ENCODE measurements at places on chromosomes 6 and 20.
A peak's percentile ranks its signal among the peaks of the same experiment; 100 is the strongest.

DNA sequence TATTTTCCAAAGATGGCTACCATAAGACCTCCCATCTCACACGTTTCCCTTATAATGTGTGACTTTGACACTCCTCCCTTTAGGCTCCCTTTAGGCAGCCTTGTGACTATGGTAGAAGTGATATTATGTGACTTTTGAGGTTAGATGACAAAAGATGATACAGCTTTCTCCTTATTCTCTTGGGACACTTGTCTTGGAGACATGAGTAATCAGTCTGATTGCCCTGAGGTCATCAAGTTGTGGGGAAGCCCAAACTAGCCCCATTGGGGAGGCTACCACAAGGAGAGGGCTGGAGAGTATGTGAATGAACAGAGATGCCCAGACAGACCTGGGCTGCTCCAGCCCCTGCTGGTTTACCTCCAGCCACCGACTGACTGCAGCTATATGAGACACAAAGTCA lies 10.6 kb upstream of the DLK2 start:
- DNase-seq: no peak

DNA sequence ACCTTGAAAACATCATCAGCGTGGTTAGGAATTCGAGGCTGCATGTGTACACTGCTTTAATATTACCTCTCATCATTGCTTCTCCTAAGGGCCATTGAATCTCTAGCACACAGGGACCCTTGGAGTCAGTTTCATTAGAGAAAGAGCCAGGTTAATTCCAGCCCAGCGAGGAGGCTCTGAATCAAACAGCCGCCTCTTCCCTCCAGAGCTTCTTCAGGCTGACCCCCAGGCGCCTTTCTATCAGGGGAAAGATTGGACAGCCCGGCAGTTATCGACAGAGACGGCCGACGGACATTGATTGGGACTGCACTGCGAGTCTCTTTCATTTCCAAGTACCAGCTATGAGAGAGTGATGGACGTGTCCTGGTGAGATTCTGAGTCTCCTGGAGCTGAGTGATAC lies 159.2 kb downstream of the ANKRD60 start:
- DNase-seq: no peak

GRCh38 chr6:167683028-167683862 lies 143.5 kb upstream of the AFDN start:
- no peak for DNase-seq

DNA sequence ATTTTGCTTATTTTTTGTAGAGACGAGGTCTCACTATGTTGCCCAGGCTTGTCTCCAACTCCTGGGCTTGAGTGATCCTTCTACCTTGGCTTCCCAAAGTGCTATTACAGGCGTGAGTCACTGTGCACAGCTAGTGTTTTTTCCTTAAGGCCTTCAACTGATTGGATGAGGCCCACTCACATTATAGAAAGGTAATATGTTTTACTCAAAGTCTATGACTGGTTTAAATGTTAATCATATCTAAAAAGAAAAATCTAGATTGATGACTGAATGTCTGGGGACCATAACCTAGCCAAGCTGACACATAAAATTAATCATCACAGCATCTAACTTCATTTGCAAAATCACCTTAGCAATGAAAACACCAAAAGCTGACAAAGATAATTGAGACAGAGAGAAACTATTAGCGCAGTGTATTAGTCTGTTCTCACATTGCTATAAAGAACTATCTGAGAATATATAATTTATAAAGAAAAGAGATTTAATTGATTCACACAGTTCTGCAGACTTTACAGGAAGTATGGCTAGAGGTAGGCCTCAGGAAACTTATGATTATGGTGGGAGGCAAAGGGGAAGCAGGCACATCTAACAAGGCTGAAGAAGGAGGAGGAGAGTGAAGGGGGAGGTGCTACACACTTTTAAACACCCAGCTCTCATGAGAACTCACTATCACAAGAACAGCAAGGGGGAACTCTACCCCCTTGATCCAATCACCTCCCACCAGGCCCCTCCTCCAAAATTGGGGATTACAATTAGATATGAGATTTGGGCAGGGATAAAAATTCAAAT lies 66.8 kb upstream of the ARHGAP18 start:
- no peak for DNase-seq

DNA sequence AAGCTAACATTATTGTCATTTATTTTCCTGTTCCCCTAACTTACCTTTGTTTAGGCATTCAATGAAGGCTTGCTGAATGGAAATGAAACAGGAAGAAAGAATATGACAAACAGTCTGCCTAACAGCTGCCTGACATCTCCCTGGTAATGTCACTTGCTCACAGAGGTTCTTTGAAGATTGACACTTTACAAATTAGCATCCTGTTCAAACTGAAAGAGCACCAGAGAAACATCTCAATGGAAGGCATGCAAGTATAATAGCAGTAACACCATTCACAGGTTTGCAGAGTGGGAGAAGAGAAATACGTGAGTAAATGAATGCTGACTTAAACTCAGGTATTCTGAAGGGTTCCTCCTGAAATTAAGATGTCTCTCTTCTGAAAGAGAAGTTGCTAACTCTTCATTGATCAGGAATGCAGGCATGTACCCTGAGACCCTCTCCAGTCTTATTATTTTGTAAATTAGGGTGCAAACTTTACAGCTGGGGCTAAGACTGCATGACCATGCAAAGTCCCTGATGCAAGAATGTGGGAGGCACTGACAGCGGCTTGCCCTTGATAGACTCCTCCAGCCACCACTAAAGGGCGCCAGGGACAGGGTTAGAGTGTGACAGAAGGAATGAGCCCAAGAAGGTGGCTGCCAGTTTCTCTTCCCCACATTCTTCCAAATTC lies 1.3 kb upstream of the SMLR1 start:
- no peak for DNase-seq

GRCh38 chr6:139374357-139375225 lies at the start of gene CITED2:
Gene CITED2 (minus strand): TSS chr6:139374648. CDS start chr6:139373944, 704 bp downstream.
- peak; percentile 92 for DNase-seq

DNA sequence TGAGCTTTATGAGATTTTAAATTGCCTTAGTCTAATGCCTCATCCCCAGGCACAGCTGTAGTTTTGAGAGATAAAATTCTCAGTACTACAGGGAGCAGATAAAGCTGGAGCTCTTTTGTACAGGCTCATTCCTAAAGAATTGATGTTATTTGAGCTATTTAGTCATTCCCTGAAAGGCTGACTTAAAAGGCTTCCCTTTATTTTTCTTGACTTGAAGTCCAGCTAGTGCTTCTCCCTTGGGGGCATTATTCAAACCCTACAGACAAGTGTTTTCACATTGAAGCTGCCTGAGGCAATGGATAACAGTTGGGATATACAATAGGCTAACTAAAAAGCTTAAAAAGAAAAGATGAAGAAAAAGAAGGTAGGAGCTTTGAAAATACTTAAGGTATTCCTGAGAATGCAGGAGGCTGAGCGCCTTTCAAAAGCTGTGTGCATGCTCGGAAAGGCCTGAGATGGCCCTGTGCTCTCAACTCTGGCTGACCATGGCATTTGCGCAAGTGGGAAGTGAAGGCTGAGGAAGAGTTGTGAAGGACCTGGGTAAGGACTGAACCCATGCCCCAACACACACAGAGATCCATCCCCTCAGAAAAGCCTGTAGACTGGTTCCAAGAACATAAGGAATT lies 315.1 kb downstream of the SMOC2 start:
- DNase-seq: no peak

DNA sequence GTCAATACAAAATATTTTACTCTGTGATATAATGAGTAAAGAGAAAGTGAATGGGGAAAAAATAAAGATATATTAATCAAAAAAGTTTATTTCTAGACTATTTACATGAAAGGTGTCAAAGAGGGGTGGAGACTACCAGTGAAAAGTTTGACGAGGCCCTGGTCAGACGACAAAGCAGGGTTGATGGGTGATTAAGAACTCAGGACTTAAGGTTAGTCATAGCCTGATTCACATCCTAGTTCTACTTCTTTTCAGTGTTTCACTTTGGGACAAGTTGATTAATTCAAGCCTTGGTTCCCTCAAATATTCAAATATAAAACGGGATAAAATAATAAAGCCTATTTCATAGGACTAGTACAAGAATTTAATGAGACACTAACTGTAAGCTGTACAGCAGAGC lies 178.2 kb upstream of the HS3ST5 start:
- no peak for DNase-seq

GRCh38 chr6:35294308-35294945 lies 3.2 kb upstream of the DEF6 start:
- peak; percentile 26 for DNase-seq

DNA sequence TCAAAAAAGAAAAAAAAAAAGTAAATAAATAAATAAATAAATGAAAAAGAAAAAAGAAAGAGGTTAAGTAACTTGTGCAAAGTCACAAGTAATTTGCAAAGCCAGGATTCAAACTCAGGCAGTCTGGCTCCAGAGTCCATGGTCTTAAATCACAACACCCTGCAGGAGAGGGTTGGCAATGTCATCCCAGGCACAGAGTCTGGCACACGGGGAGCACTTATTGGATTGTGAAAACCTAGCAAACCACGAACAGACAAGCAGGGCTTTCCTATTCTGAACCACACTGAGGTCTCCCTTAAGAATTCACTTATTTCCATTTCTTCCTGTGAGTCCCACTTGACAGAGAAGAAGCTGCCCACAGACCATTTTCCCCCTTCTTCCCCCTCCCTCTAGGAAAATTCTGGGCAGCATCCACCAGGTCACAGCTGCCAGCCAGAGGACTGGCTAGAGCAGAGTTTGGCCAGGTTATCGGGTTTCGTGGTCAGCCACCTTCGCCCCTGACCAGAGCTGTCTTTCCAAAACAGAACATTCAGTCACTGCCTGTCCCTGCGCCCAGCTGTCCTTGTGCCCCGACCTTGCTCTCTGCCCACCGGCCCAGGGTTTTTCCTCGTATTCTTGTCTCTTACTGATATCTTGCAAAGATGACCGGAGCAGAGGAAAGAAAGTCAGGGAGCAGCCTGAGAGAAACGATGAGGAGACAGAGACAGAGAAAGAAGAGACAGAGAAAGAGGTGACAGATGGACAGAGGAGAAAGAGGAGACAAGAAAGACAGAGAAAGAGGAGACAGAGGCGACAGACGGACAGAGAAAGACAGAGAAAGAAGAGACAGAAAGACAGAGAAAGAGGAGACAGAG lies 106.4 kb upstream of the PTPN1 start:
- DNase-seq: no peak

DNA sequence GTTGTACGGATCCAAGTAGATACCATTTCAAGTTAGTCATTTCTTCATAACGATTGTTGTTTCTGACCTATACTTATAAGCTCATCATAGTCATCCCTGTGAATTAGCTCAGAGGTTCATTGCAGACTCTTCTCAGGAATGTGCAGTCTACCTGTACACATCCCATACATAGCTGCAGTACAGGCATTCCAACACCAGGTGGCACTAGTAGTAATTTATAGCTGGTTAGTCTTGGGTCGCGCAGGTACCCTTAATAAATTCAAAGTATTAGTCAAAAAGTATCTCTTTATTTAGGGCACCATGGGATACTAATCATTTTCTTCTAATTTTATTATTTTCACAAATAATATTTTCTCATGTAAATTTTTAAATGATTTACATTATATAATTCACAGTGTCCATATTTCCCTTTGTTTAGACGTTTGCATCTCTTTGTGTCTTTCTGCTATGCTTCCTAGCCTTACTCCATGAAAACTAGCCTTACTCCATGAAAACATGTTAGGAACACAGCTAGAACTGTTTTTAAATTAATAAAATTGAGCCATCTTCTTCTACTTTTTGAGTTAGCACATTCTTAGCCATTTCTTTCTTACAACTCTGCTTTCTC lies 128.6 kb upstream of the FAM83B start:
- DNase-seq: peak; percentile 65

- DNase-seq: no peak
Measured at GRCh38 chr6:30192076-30192475, 21.1 kb downstream of the TRIM26 start.

DNA sequence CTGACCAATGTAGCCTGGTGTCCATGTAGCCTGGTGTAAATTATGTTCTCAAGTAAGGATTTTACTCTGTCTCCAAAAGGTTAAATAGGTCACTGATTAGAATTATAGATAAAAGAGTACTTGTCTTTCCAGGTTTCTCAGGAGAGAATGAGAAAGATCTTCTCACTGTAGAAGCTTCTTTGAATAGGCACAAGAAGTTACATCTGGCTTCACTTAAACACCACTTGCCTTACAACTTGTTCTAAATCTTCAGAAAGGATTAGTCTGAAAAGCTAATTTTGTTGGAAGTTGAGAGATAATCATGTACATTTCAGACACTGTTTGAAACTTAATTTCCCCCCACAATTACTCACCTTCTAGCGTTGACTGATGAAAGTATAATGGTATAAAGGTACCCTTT lies 275.3 kb downstream of the FARS2 start:
- DNase-seq: no peak

Measured in NCI-H2171 treated with DMSO at 0.1 percent for 48 hours (cell line).